ENCODE measurements at places on chromosomes 16 and 17.

- DNase-seq: no peak
Measured at GRCh38 chr17:42695500-42695899, 13.2 kb downstream of the CNTNAP1 start.

- no peak for DNase-seq
Measured at GRCh38 chr17:56175299-56175955, 22.2 kb downstream of the ANKFN1 start.

- DNase-seq: no peak
Measured at GRCh38 chr16:24046442-24046841, 209.7 kb upstream of the CACNG3 start.

- DNase-seq: no peak
Measured at GRCh38 chr16:57577691-57578224, 35.3 kb downstream of the ADGRG5 start.
